ENCODE measurements at places on chromosomes 4 and X. TPM values are rescaled to one million over a fixed set of nuclear protein-coding genes. Genes with fewer than 3 reads are reported as not detected.

DNA sequence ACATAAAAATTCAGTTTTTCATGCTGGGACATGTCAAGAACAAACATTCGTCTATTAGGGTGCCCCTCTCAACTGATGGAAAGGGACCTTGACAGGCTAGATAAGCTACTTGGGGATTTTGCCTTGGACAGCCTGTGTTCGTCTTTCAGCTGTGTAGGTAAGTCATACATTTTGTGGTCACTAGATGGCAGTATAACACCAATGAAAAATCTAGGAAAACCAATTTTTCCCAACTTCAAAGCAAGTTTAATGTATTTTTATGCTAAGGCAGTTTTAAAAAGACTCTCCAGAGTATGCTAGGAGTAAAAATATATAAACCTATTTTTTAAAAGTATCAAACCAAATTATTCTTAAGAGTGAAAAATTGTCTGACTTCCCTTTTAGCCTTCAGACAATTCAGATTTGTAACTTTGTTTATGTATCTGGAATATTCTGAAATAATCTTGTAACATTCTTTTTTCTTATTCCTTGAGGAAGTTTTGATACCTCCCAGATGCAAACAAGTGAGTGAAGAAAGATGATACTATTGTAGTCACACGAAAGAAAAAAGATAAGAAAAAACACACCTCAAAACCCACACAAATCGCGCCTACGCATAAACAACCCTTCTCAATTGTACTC is 158.3 kb downstream of the CPE start:
- ATAC-seq = no peak

DNA sequence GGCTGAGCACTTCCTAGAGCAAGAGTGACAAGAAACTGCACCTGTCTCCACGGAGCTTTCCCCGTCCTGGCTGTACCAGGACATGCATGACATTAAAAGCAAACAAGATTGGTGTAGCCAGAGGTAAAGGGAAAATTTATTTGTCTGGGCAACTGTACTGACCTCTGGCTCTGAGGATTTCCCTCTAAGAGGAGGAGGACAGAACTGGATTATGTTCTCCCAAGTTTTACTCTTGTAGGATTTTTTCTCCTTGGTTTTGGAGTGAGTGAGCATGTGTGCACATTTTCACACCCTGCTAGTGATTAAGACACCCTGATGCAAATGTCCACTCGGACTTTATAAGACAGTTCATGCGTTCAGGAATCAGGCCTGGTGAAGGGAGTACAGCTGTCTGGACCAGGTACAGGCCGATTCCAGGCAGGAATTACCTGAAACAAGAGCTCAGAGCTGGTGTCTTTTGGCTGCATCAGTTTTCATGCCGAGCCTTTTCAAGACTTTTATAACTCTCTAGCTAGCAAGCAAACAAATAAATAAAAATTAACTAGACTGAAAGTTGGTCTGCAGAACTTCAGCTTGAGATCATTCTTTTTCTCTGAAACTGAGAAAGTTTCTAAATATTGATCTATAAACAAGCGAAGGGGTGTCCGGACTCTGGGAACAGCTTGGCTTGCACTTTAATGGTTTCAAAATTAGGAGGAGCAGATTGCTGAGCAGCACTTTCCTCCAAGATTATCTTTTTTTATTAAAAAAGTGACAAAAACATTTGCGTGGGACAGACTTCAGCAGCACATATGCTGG is 51.3 kb upstream of the SPRY1 start:
- no peak for ATAC-seq

PCDH7 gene
- 47.5 TPM for total RNA-seq

DNA sequence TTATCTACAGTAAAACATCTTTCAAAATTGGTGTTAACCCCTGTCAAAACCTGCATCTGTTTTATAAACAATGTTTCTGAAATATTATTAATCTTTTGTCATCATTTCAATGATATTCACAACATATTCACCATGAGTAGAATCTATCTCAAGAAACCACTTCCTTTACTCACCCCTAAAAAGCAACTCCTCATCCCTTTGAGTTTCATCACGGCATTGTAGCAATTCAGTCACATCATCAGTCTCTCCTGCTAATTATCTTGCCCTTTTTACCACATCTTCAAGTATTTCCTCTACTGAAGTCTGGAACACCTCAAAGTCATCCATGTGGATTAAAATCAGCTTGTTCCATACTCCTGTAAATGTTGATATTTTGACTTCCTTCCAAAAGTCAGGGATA is 415.3 kb upstream of the TECRL start:
- no peak for ATAC-seq
